ENCODE measurements at places on chromosomes 7 and 10.

DNA sequence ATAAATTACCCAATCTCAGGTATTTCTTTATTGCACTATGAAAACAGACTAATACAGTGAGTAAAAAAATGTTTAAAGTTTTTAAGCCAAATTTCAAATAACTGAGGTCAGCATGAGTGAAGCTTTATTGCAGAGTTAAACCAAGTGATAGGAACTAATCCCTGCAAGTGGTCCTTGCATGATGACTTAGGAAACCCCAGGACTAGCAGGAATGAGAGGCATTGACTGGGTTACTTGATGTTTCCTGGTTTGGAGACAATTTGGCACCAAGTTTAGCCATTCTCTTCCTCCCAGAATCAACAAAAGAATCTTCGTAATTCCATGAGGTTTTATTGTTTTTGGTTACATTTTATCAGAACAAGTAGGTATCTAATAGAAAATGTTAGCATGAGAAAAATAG lies 194.2 kb downstream of the BICC1 start:
- DNase-seq: no peak

- peak; percentile 70 for DNase-seq
Measured at GRCh38 chr7:96321658-96322372, at the start of gene SLC25A13. Gene SLC25A13 (minus strand): TSS chr7:96322098. CDS start chr7:96321956, 142 bp downstream.

DNA sequence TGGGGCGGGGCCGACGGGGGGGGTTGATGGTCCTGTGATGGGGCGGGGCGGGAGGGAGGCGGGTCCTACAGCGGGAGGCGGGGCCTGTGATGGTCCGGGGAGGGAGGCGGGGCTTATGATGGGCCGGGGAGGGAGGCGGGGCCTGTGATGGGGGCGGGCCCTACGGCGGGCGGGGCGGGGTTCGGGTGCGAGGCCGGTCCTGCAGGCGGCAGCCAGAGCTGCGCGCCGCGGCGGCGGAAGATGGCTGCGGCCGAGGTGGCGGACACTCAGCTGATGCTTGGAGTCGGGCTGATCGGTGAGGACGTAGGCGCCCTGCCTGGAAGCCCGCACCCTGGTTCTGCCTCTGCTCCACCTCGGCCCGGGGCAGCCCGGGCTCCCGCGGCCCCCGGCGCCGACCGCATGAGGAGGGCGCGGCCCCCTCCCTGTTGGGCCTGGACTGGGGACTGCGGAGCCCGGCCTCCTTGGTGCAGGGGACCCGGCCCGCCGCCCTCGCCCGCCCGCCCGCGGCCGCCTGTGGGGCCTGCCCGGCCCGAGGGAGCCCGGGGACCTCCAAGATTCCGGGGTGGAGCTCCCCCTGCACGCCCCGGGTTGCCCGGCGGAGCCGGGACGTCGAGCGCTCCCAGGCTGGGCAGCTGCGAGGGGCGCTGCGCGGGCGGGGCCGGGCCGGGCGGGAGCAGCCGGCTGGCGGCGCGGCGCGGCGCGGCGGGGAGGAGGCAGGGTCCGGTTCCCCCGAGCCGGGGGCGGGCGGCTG lies at the start of gene DENND10:
DENND10 (plus strand) TSS at position 211 of the 751 bp plus-strand sequence; CDS start at position 241, 30 bp downstream.
- peak; percentile 89 for DNase-seq

- no peak for DNase-seq
Measured at GRCh38 chr10:90964781-90965465, 44.0 kb upstream of the ANKRD1 start.

GRCh38 chr7:140223515-140224221 lies 46.9 kb upstream of the KDM7A start:
- DNase-seq: no peak

- no peak for DNase-seq
Measured at GRCh38 chr7:96562966-96563365, 146.7 kb downstream of the SEM1 start.

DNA sequence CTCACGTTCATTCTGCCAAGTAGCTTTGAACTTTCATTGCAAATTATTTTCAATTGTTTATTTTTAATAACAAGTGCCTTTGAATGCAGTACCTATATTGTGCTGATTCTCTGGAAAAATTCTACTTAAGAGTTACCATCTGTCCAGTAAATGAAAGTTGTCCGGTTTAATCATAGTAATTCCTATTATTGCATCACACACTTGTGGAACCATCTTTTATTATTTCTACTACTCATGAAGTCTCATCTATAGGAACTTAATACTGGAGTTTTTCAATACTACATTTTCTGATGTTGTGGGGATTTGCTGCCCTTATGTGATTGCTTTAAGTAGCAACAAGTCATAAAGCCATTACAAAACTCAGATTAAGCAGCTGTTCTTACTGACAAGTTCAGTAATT lies 16.5 kb upstream of the SKAP2 start:
- no peak for DNase-seq

GRCh38 chr7:75534727-75535307 lies 42.7 kb downstream of the SPDYE5 start:
- DNase-seq: no peak

GRCh38 chr10:48682265-48682664 lies 2.4 kb upstream of the WDFY4 start:
- DNase-seq: no peak

DNA sequence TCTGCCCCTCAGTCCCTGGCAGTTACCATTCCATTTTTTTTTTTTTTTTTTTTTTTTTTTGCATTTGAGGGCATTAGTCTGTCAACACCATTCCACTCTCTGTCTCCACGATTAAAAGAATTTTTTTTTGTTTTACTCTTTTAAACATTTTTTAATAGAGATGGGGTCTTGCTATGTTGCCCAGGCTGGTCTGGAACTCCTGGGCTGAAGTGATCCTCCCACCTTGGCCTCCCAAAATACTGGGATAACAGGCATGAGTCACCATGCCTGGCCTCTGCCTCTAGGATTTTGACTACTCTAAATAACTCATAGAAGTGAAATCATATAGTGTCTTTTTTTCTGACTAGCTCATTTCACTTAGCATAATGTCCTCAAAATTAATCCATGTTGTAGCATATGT lies 16.5 kb upstream of the CLDN3 start:
- no peak for DNase-seq

- no peak for DNase-seq
Measured at GRCh38 chr10:123926401-123927264, 35.0 kb upstream of the CPXM2 start.
